Activated B cell treated with CpG ODN at 0.5 μM for 24 hours (primary cell): ENCODE measurements at places on chromosomes 4 and X. TPM values are rescaled to one million over a fixed set of nuclear protein-coding genes. Genes with fewer than 3 reads are reported as not detected.

Gene ASB5
- not detected in 2 replicates for total RNA-seq

GRCh38 chr4:16136311-16136710 is 52.5 kb upstream of the PROM1 start:
- H3K4me3 ChIP-seq, result no peak overlapping the region
- H3K4me1 ChIP-seq, result no peaks in the 10 kb centered on the region
- H3K27me3 ChIP-seq, result peaks cover 22% of the 10 kb centered on the region

Gene GAGE12E
- not detected in 2 replicates for total RNA-seq

- peak; percentile 33 for DNase-seq
- H3K27ac ChIP-seq, result peak overlapping the region; percentile 89
- peak overlapping the region; percentile 89 for H3K4me3 ChIP-seq
- H3K36me3 ChIP-seq, result peaks cover 6% of the 10 kb centered on the region
Observed at GRCh38 chrX:40095583-40096394, 2.0 kb downstream of the BCOR start.

DNA sequence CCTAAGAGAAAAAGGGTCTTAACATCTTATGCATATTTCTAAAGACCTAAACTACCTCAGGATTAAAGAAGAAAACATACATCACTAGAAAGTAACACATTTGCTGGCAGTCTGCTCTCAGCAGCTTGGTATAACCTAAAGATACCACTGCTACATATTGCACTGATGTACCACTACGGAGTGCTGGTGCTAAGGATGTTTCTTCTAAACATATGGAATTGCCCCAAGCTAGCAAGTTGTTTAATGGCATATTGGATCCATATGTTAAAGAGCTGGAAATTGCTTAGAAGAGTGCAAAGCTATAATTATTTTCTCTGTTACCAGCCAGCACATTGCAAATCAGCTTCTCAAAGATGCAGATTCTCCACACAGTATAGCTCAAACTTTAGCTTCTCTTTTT is 436.5 kb upstream of the GALNTL6 start:
- H3K27me3 ChIP-seq, result no peaks in the 10 kb centered on the region
- DNase-seq, result no peak
- H3K4me3 ChIP-seq, result no peak overlapping the region
- no peaks in the 10 kb centered on the region for H3K4me1 ChIP-seq

GRCh38 chrX:42776195-42776594 is 1.8 kb downstream of the PPP1R2C start:
- H3K4me3 ChIP-seq, result no peak overlapping the region
- H3K27me3 ChIP-seq, result no peaks in the 10 kb centered on the region

DNA sequence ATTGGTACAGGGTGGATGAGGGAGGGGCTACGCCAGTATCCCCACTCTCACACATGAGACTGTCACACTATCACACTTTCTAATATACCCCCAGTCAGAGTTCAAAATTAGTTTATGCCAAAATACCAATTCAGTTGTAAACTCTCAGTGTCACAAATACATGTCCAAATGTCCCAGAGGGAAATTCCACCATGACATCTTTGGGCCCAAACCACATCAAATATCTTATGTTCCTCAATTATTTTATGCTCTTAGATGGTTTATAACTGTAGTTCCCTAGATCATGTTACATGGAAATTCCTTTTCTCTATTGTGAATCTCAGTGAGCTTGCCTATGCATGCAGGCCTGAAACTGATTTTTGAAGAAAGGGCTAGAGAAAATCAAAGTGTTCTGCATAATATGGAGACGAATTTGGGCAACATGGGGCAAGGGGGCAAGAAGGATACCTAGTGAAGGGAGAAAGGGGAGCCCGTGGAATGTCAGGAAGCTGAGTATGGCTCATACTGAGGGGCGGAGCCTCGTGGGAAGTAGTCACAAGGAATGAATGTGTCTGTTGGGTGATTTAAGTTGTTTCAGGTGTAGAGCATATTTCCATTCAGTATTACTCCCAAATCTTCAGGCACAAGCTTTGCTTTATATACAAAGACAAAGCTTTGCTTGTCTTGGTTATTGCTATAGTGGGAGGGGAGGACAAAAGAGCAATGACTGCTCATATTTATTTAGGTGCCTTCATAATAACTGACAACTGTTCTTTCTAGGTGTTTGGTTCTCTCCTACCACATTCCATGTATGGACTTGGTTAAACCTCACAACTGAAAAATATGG is 40.8 kb downstream of the CLNK start:
- H3K36me3 ChIP-seq, result no peaks in the 10 kb centered on the region
- H3K27ac ChIP-seq, result no peak overlapping the region
- no peak overlapping the region for H3K4me3 ChIP-seq
- H3K27me3 ChIP-seq, result no peaks in the 10 kb centered on the region

DNA sequence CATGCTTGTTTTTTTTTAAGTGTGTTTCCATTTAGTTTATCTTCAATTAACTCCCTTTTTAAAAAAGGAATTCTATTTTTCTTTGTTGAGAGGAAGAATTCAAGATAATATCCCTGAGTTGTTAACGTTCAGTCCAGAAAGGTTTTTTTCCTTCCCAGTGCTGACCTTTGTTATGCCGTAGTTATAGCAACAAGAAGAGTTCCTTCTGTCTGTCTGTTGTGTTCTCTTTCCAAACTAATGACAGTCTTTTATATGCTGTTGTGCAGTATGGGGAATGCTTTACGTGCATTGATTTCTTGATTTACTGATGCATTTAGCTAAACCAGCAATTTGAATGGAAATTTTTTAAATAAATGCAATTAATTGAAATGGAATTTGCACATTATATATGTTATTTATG is 6.6 kb upstream of the CXXC4 start:
- no peak overlapping the region for H3K27ac ChIP-seq
- H3K36me3 ChIP-seq, result no peaks in the 10 kb centered on the region
- no peak overlapping the region for H3K4me3 ChIP-seq
- peaks cover 17% of the 10 kb centered on the region for H3K27me3 ChIP-seq

DNA sequence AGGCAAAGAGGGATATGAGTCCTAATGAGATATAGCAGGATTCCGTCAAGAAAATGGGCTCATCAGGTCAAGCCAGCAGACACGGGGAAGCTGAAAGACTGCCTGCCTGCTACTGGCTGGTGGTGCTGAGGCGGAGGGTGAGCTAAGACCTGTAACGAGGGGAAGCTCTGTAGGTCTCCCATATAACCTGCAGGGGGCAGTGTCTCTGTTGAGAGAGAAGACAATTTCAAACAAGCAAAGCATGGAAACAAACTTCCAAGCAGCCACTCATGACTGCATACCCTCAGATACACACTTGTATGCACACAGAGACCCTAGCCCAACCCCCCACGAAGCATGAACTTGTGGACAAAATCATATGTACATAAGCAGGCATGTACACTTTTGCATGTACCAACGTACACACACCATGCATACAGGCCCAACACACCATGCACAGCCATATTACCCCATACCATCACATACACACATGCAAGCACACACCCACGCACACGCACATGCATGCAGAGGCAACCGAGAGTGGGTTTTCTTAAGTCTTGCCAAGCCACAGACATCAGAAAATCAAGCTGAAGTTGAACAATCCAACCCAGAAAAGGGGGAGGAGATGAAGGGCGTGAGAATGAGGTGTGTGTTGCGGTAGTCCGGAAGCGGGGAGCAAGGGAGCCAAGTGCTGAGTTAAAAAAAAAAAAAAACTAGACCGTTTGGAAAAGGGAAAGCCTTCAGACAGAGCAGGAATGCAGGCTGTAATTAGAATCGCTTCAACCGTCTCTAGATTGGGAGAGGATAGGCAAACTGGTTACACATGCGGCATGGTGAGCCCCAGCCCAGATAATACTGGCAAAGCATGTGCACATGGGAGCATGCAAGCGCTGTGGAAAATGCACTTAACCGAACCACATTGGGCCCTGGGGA is 71.0 kb downstream of the PJA1 start:
- no peak for DNase-seq
- H3K4me1 ChIP-seq, result no peaks in the 10 kb centered on the region
- H3K4me3 ChIP-seq, result no peak overlapping the region

DNA sequence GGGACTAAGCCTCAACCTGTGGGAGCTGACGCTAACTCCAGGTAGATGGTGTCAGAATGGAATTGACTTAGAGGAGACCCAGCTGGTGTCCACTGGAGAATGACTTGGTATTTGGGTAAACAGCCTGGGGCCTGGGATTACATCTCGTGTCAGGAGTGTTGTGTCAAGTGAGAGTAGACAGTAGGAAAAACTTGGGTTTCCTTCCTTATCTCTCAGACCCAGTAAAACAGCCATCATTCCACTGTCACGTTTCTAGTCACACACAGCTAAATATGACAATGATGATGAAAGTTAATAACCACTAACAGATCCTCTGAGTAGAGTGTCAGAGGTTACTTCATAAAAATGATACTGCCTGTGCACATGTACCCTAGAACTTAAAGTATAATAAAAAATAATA is 13.8 kb downstream of the ZNF674 start:
- H3K4me3 ChIP-seq, result no peak overlapping the region
- H3K27ac ChIP-seq, result no peak overlapping the region
- H3K4me1 ChIP-seq, result peaks cover 1% of the 10 kb centered on the region
- no peaks in the 10 kb centered on the region for H3K27me3 ChIP-seq

- H3K4me3 ChIP-seq, result no peak overlapping the region
- H3K36me3 ChIP-seq, result no peaks in the 10 kb centered on the region
- H3K27ac ChIP-seq, result no peak overlapping the region
- H3K4me1 ChIP-seq, result no peaks in the 10 kb centered on the region
Observed at GRCh38 chr4:154485127-154485773, 6.3 kb downstream of the DCHS2 start.

DNA sequence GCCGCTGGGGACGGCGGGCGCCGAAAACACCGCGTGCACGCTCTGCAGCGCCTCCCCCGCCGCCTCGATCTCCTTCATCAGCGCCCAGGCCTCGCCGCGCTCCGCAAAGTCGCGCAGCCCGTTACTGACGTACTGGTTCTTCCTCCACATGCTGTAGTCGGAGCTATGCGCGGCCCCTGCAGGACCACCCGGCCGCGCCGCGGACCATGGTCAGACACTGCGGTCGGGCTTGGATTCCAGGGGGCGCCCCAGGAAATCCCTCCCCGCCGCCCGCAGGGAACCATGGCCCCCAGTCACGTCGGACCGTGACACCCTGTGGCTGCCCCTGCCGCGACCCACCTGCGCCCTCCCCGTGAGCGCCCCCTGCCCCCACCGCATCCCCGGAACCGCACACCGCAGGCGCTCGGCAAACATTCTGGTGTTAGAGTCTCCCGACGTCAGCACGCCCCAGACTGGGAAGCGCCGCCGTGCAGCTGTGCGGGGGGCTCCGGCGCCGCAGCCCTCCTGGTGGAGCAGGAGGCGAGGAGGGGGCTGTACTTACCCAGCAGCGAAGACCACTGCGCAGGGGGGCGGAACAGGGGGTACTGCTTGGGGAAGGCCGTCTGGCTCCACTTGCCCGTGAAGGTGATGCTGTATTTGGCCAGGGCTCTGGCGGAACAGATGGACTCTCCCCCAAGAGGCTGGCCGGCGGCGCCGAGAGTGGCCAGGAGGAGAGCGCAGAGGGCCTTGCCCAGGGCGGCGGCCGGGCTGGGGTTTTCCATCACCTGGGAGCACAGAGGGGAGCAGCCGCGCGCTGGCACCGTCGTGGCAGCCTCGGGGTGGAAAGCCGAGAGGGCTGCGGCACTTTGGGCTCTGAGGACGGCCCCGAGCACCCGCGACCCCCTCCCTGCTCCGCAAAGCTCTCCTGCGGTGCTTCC is 814 bp downstream of the SPON2 start:
- H3K27me3 ChIP-seq, result peaks cover 2% of the 10 kb centered on the region
- DNase-seq, result peak; percentile 54
- H3K4me1 ChIP-seq, result peaks cover 30% of the 10 kb centered on the region

Gene ERAS
- total RNA-seq, result not detected in 2 replicates

DNA sequence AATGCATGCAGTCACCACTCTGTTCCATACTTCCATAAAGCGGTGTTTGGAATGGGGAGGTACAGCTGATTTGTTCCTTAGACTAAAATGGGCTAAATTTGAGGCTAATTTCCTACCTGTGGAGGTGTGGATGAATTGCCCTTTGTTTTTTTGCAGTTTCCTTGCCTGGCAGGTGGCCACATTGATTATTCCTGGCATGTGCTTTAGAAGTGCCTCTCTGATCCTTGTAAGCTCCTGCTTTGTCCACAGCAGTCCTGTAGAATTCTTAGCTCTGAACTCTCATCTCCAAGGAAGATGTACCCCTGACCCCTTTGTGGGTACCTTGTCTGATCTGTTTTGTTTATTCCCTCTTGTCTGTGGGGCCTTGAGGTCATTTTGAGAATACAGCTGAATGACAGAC is 136.8 kb downstream of the ADGRL3 start:
- H3K4me1 ChIP-seq, result no peaks in the 10 kb centered on the region
- DNase-seq, result no peak
- no peak overlapping the region for H3K27ac ChIP-seq
- H3K27me3 ChIP-seq, result no peaks in the 10 kb centered on the region
- no peaks in the 10 kb centered on the region for H3K36me3 ChIP-seq
- H3K4me3 ChIP-seq, result no peak overlapping the region

Gene PABPC1L2A
- not detected in 2 replicates for total RNA-seq

GRCh38 chr4:182805321-182805720 is 111.9 kb downstream of the DCTD start:
- no peak for DNase-seq
- H3K36me3 ChIP-seq, result no peaks in the 10 kb centered on the region
- peaks cover 19% of the 10 kb centered on the region for H3K4me1 ChIP-seq
- H3K27me3 ChIP-seq, result peaks cover 15% of the 10 kb centered on the region
- H3K4me3 ChIP-seq, result no peak overlapping the region
- no peak overlapping the region for H3K27ac ChIP-seq

Gene SEC24B
- total RNA-seq, result 32.0 and 36.1 TPM in 2 replicates

Gene MAGEA9B
- total RNA-seq, result not detected in 2 replicates

Gene SAGE1
- not detected in 2 replicates for total RNA-seq

Gene ADAMTS3
- not detected in 2 replicates for total RNA-seq

- no peak overlapping the region for H3K27ac ChIP-seq
- peaks cover 5% of the 10 kb centered on the region for H3K27me3 ChIP-seq
- H3K36me3 ChIP-seq, result no peaks in the 10 kb centered on the region
- H3K4me3 ChIP-seq, result no peak overlapping the region
- H3K4me1 ChIP-seq, result no peaks in the 10 kb centered on the region
Observed at GRCh38 chr4:37555322-37555721, 130.9 kb downstream of the RELL1 start.

GRCh38 chr4:124941267-124941666 is 228.7 kb upstream of the ANKRD50 start:
- no peak overlapping the region for H3K27ac ChIP-seq
- no peaks in the 10 kb centered on the region for H3K27me3 ChIP-seq
- no peak for DNase-seq
- H3K4me3 ChIP-seq, result no peak overlapping the region
- H3K4me1 ChIP-seq, result no peaks in the 10 kb centered on the region

Gene ATP2B3
- not detected in 2 replicates for total RNA-seq

GRCh38 chrX:108699368-108699767 is 37.0 kb downstream of the IRS4 start:
- no peaks in the 10 kb centered on the region for H3K4me1 ChIP-seq

GRCh38 chr4:101795704-101796103 is 5.2 kb downstream of the BANK1 start:
- no peaks in the 10 kb centered on the region for H3K27me3 ChIP-seq
- H3K4me1 ChIP-seq, result peaks cover 77% of the 10 kb centered on the region
- H3K36me3 ChIP-seq, result peaks cover 61% of the 10 kb centered on the region
- peak overlapping the region; percentile 94 for H3K27ac ChIP-seq
- H3K4me3 ChIP-seq, result peak overlapping the region; percentile 72
